ENCODE measurements at places on chromosomes 6 and 20. TPM values are rescaled to one million over a fixed set of nuclear protein-coding genes. Genes with fewer than 3 reads are reported as not detected.

GRCh38 chr6:1379017-1379787 is 10.2 kb upstream of the FOXF2 start:
- DNase-seq: no peak
- H3K27ac ChIP-seq: no peak overlapping the region
- no peak overlapping the region for H3K4me3 ChIP-seq
- H3K36me3 ChIP-seq: no peaks in the 10 kb centered on the region
- peaks cover 95% of the 10 kb centered on the region for H3K27me3 ChIP-seq
- H3K4me1 ChIP-seq: no peaks in the 10 kb centered on the region

The POM121L2 gene
- not detected for total RNA-seq

- no peaks in the 10 kb centered on the region for H3K27me3 ChIP-seq
- H3K36me3 ChIP-seq: no peaks in the 10 kb centered on the region
Measured at GRCh38 chr6:46234156-46234556, 63.4 kb upstream of the ENPP5 start.

The CCM2L gene
- 0.76 TPM for total RNA-seq

DNA sequence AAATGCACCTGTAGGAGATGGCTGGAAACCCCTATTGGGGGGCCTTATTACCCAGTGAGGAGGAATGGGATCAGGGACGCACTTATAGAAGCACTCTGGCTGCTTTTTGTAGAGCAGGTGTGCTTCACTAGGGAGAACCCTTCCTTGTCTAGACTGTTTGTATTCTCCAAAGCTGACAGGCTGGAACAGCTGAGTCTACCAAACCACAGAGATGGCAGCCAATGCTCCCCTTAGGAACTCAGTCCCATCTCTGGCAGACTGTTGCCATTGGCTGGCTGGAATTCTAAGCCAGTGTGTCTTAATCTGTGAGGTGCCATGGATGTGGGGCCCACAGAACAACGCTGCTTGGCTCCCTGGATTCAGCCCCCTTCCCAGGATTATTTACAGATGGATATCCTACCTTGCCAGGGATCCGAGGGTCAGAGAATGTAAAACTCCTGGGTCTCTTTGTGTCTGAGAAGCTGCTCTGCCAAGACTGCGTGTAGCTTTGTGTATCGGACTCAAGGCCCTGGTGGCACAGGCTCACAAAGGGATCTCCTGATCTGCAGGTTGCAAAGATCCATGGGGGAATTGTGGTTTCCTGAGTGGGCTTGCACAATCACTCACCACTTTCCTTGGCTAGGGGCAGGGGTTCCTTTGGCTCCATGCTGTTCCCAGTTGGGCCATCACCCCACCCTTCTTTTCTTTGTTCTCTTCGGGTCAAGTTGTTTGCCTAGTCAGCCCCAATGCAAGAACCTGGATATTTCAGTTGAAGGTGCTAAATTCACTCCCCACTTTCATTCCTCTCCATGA is 26.1 kb downstream of the C6orf52 start:
- H3K4me1 ChIP-seq: no peaks in the 10 kb centered on the region
- no peaks in the 10 kb centered on the region for H3K36me3 ChIP-seq
- no peak overlapping the region for H3K4me3 ChIP-seq
- H3K27me3 ChIP-seq: no peaks in the 10 kb centered on the region
- no peak overlapping the region for H3K27ac ChIP-seq

The SCUBE3 gene
- 0.09 TPM for total RNA-seq

GRCh38 chr6:51720327-51720726 is 367.1 kb downstream of the PKHD1 start:
- DNase-seq: no peak
- H3K27me3 ChIP-seq: no peaks in the 10 kb centered on the region
- no peaks in the 10 kb centered on the region for H3K36me3 ChIP-seq
- H3K4me3 ChIP-seq: no peak overlapping the region
- H3K27ac ChIP-seq: no peak overlapping the region

The VGLL2 gene
- not detected for total RNA-seq

DNA sequence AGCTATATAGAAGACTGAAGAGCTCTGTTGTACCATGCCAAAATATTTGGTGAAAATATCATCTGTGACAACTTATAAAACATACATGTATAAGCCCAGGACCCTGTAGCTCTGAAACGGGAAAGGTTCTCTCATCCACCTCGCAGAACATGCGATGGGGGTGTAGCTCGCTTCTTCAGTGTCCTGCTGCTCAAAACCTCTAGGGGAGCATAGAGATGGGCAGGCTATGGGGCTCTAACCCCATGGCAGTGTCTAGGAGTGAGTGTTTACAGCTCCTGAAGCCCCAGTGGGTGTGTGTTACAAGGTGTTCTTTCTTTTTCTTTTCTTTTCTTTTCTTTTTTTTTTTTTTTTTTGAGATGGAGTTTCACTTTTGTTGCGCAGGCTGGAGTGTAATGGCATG is 505.2 kb upstream of the SYNCRIP start:
- no peak overlapping the region for H3K4me3 ChIP-seq
- H3K27me3 ChIP-seq: no peaks in the 10 kb centered on the region
- no peak overlapping the region for H3K27ac ChIP-seq
- H3K4me1 ChIP-seq: no peaks in the 10 kb centered on the region
- no peaks in the 10 kb centered on the region for H3K36me3 ChIP-seq

DNA sequence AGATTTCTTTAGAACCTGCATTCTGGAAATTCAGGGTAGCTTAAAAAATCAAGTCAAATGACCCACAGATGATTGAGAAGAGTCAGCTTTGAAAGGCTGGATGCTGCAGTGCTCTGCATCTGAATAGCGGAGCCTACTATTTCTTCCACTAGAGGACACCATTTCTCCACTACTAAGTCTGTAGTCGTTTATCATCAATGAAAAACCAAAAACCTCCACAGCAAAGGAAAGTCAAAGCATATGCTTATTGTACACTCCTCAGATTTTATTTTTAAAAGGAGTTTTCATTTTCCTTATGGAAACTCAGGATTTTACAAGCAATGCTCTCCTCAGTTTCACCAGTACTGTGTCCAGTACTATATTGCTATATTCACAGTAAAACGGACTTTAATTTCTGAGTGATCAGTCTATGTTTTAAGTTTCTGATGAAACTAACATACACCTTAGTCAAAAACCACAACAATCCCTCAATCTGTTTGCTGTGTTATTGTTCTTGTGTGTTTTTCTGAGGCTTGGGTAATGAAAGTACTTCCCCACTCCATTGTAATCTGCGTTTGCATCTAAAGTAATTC is 50.5 kb upstream of the ENPP5 start:
- H3K4me3 ChIP-seq: no peak overlapping the region
- no peak overlapping the region for H3K27ac ChIP-seq
- H3K4me1 ChIP-seq: peaks cover 5% of the 10 kb centered on the region
- no peaks in the 10 kb centered on the region for H3K27me3 ChIP-seq
- peak; percentile 22 for DNase-seq

The TMC2 gene
- not detected for total RNA-seq

The SLC23A2 gene
- total RNA-seq: 5.7 TPM

GRCh38 chr6:152600022-152600421 is 37.1 kb downstream of the SYNE1 start:
- H3K4me3 ChIP-seq: no peak overlapping the region
- no peak overlapping the region for H3K27ac ChIP-seq
- no peaks in the 10 kb centered on the region for H3K27me3 ChIP-seq
- no peak for DNase-seq
- H3K4me1 ChIP-seq: no peaks in the 10 kb centered on the region

DNA sequence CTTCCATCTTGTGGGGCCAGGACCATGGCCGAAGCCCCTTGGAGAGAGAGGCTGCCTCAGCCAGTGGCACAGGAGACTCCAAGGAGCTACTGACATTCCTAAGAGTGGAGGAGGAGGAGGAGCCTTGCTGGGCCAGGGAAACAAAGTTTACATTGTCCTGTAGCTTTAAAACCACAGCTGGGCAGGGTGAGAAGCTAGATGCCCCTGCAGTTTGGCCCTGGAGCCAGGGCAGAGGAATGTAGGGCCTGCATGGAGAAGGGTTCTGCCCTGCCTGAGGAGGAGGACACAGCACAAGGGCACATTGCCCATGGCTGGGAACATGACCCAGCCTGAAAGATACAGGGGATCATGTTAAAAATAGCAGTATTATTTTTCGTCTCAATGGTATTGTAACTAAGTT is 37.4 kb downstream of the PLCG1 start:
- DNase-seq: no peak
- no peak overlapping the region for H3K4me3 ChIP-seq
- H3K4me1 ChIP-seq: no peaks in the 10 kb centered on the region
- peaks cover 87% of the 10 kb centered on the region for H3K36me3 ChIP-seq

GRCh38 chr6:313087-313486 is 20.8 kb downstream of the DUSP22 start:
- peak; percentile 43 for DNase-seq
- no peak overlapping the region for H3K4me3 ChIP-seq
- no peaks in the 10 kb centered on the region for H3K36me3 ChIP-seq
- peaks cover 4% of the 10 kb centered on the region for H3K27me3 ChIP-seq
- peak overlapping the region; percentile 62 for H3K27ac ChIP-seq

DNA sequence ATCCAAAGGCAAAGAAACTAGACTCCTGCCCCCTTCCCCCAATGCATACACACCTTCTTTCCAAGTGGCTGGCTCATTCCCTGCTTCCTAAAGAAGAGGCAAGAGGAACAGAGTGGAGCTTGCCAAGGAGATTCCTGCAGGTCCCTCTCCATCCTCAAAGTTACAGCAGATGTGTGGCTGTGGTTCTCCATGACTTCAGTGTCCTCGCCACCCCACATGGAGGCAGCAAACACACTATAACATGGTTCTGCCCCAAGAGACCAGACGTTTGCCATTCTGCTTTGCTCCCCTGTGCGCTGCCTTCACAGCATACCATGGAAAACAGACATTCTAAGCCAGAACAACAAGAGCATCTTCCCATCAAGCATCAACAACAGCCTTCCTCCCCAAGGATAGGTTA is 84.4 kb downstream of the BACH2 start:
- no peaks in the 10 kb centered on the region for H3K36me3 ChIP-seq
- H3K4me3 ChIP-seq: no peak overlapping the region
- no peaks in the 10 kb centered on the region for H3K27me3 ChIP-seq
- no peak overlapping the region for H3K27ac ChIP-seq
- DNase-seq: no peak

GRCh38 chr20:31698803-31699718 is 23.6 kb downstream of the BCL2L1 start:
- DNase-seq: no peak
- peaks cover 20% of the 10 kb centered on the region for H3K36me3 ChIP-seq
- H3K27me3 ChIP-seq: no peaks in the 10 kb centered on the region
- peak overlapping the region; percentile 91 for H3K27ac ChIP-seq

DNA sequence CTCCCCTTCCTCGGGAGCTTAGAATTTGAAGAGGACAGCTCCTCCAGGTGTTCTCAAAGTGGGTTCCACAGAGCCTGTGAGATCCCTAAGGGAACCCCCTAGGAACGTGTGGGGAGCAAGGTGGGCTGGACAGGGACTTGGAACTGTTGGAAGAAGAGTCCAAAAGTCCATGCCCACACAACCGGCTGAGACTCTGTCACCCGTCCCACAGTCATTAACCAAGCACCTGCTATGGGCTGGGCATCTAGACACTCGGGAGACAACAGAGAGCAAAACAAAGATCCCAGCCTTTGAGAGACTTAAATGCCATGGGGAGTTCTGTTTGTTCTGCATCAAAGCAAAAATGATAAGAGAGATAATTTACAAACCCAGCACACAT is 51.9 kb upstream of the SAYSD1 start:
- no peaks in the 10 kb centered on the region for H3K27me3 ChIP-seq
- no peaks in the 10 kb centered on the region for H3K4me1 ChIP-seq
- H3K36me3 ChIP-seq: no peaks in the 10 kb centered on the region
- DNase-seq: no peak

GRCh38 chr6:15577550-15578171 is 85.2 kb downstream of the DTNBP1 start:
- DNase-seq: no peak
- no peaks in the 10 kb centered on the region for H3K36me3 ChIP-seq
- no peak overlapping the region for H3K4me3 ChIP-seq
- no peaks in the 10 kb centered on the region for H3K4me1 ChIP-seq
- H3K27me3 ChIP-seq: no peaks in the 10 kb centered on the region

DNA sequence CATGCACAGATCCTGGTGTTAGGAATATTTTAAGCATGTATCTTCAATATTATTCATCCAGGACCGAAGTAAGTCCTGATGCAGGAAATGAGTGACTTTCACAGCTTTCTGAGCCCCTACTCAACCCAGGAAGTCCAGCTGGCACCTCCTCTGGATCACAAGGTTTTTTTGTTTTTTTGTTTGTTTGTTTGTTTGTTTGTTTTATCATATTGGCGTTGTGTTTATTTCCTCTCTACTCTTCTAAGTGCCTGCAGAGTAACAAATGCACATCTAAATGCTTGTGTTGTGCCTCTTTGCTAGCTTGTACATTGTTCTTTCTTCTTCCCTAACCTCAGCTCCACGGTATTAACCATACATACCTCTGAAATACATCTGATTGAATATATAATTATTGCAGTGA is 594.3 kb upstream of the ADGRB3 start:
- H3K4me1 ChIP-seq: no peaks in the 10 kb centered on the region
- H3K27me3 ChIP-seq: no peaks in the 10 kb centered on the region
- H3K36me3 ChIP-seq: no peaks in the 10 kb centered on the region

The SLC52A3 gene
- 0.05 TPM for total RNA-seq

GRCh38 chr20:54692168-54692887 is 216.9 kb downstream of the DOK5 start:
- H3K36me3 ChIP-seq: no peaks in the 10 kb centered on the region
- no peaks in the 10 kb centered on the region for H3K27me3 ChIP-seq
- H3K27ac ChIP-seq: no peak overlapping the region

DNA sequence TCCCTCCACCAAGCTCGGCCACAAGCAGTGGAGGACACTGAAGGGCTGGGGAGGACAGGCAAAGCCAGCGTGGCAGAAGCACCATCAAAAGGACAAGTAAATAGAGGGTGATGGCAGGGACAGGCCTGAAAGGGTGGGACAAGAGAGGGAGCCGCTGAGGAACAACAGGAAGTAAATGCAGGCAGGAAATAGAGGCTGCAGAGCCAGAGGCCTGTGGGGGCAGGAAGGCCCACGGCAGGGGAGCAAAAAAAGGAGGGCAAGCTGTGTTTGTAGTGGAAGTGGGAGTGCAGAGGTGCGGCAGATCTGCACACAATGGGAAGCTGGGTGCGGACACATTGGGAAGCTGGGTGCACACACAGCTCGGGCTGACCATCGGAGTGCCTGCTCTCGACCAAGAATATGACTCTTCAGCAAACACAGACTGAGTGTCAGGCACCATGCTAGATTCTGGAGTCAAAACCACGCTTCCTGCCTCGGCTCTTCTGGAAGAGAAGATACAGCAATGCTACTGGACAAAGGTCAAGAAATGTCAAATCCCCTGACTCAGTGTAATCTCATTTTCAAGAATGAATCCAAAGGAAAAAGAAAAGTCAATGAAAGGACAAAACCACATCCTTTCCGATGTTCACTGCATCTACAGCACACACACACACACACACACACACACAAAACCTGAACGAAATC is 40.4 kb upstream of the RAB22A start:
- no peaks in the 10 kb centered on the region for H3K27me3 ChIP-seq
- H3K4me1 ChIP-seq: no peaks in the 10 kb centered on the region
- peaks cover 17% of the 10 kb centered on the region for H3K36me3 ChIP-seq
- H3K27ac ChIP-seq: no peak overlapping the region

- no peaks in the 10 kb centered on the region for H3K36me3 ChIP-seq
- no peak overlapping the region for H3K4me3 ChIP-seq
- H3K27ac ChIP-seq: no peak overlapping the region
Measured at GRCh38 chr6:129120856-129121638, 238.1 kb downstream of the LAMA2 start.

Data from thymus (tissue), 14 donors.